ENCODE measurements at places on chromosomes 4 and X.

- no peak for DNase-seq
Observed at GRCh38 chrX:64097891-64098290, 107.6 kb downstream of the AMER1 start.

- DNase-seq: no peak
Observed at GRCh38 chrX:63514569-63515080, 163.5 kb upstream of the SPIN4 start.

- DNase-seq: no peak
Observed at GRCh38 chrX:14411326-14411725, 118.0 kb upstream of the GLRA2 start.

- no peak for DNase-seq
Observed at GRCh38 chr4:37951461-37952352, 8.5 kb upstream of the PTTG2 start.

GRCh38 chr4:170248029-170248428 lies 158.3 kb upstream of the AADAT start:
- no peak for DNase-seq

DNA sequence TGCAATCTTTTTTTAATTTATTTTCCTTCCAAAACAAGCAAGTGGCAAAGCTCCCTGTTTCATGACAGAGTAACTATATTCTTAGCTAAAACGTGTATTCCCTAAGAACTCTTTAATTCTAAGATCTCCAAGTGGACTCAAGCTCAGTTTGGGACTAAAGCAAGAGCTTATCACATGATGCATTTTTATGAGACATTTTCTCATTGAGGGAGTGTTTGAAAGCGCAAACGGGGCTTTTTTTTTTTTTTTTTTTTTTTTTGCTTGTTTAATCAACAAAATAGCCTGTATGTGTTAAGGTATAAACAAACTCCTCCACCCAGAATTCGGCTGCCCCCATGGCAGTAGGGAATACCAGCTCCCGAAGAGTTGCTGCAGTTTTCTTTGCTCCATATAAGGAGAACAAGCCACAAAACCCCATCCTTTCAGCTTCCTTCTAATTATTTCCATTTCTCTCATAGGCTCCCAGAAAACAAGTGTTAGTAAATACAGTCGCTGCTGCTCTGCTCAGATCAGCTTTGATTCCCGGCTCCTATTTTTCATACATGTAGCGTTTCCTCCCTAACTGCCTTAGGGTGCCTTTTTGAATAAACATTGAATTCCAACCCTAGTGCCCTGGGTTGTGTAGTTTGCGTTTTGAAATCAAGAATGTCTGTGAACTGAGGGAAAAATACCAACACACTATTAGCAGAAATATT lies 669 bp upstream of the PPARGC1A start:
- DNase-seq: no peak

All from T-helper 2 cell treated with Interferon-gamma antibody and Interleukin-4, amounts not matched to agents 5 μg/mL and 100 μg/mL, for 36 hours (primary cell).